ENCODE measurements at places on chromosomes 4 and X.

GRCh38 chr4:147879676-147880075, 147.8 kb downstream of the ARHGAP10 start:
- no peak for DNase-seq

DNA sequence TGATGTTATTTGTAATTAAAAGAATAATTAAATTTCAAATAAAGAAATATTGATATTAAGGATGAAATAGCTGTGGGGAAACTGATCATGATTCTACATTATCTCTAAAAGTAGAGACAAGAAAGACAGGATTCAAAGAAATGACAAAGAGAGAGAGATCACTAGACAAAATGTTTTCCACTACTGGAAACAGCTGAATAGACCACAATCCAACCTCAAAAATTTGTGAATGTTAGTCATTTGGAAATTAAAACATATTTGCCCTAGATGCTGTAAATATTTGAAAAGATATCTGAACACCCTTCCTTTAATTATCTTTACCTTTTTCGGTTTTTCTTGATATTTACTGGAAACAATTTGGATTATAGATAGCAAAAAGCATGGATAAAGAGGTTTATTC, 414.9 kb downstream of the CENPC start:
- no peak for DNase-seq

GRCh38 chrX:15882704-15883539, 28.3 kb upstream of the AP1S2 start:
- no peak for DNase-seq

DNA sequence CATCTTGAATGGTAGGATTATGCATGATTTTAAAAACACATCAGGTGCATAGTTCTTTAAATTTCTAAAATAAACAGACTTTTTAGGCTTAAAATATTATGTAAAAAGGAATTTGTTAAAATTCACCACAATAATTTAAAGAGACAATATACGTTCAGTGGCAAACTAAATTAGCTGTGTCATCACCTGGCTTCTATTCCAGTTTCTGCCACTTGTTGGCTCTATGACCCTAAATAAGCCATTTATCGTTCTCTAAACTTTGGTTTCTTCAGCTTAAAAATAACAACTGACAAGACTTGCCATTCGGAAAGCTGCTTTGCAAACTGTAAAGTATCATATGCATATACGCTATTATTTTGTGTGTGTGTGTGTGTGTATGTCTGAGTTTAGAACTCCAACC, 141.3 kb downstream of the MGST2 start:
- no peak for DNase-seq

DNA sequence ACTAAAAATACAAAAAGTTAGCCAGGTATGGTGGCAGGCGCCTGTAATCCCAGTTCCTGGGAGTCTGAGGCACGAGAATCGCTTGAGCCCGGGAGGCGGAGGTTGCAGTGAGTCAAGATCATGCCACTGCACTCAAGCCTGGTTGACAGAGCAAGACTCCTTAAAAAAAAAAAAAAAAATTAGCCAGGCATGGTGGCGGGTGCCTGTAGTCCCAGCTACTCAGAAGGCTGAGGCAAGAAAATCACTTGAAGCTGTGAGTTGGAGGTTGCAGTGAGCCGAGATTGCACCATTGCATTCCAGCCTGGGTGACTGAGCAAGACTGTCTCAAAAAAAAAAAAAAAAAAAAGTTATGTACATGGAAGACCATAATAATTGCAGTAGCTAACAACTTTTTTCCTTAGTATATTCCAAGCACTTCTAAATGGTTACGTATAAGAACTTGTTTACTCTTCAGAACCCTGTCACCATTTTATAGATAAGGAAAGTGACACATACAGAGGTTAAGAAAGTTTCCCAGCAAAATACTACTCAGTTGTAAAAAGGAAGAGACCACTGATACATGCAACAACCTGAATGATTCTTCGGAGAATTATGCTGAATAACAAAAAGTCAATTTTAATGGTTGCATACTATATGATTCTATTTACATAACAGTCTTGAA, 24.5 kb downstream of the RUFY3 start:
- no peak for DNase-seq

GRCh38 chr4:47926667-47927258, 12.4 kb upstream of the NFXL1 start:
- DNase-seq: no peak

DNA sequence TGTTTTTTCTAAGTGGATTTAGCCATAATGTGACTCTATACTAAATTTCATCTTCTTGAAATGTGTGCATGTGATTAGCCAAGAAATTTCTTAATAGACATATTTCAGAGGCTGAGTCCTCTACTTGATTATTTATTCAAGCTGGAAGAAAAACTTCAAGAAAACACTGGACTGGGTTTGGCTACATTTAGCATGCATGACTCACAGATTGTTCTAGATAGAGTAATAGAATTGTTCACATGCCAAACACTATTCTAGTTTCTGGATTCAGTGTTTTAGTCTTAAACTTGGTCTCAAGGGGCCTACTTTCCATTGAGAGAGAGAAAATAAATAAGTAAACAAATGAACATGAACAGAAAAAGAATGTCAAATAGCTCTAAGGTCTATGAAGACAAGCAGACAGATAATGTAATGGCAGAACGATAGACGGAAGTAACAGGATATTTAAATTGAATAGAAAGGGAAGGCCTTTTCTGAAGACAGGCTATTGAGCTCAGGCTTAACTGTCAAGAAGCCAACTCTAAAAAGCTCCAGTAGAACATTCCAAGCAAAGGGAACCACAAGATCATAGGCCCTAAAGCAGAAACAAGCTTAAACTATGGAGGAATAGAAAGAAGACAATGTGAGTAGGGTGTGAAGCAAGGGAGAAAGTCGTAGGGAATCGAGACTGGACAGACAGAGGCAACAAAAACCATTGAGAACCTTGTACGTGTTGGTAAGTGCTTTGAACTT, 104.6 kb downstream of the TMEM144 start:
- no peak for DNase-seq

DNA sequence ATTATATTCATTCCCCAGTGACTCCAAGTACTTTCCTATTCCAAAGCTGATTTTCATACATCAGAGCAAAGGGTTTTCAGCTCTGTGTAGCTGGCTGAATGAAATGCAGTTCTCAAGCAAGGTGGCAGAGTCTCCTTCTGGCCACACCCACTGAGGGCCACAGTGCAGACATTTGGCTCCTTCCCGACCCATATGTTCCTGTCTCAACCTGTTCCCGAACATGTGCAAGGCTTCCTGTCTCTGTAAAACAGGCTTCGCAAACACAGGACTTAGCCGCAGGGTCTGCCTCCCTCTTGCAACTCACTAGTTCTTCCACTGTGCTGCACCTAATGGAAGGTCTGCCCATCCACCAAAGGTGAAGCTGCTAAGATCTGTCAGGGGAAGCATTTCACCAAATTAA, 249.2 kb downstream of the MID1IP1 start:
- DNase-seq: no peak
